Colonic mucosa (tissue), 4 donors: ENCODE measurements at places on chromosomes 2 and 18. TPM values are rescaled to one million over a fixed set of nuclear protein-coding genes. Genes with fewer than 3 reads are reported as not detected.

DNA sequence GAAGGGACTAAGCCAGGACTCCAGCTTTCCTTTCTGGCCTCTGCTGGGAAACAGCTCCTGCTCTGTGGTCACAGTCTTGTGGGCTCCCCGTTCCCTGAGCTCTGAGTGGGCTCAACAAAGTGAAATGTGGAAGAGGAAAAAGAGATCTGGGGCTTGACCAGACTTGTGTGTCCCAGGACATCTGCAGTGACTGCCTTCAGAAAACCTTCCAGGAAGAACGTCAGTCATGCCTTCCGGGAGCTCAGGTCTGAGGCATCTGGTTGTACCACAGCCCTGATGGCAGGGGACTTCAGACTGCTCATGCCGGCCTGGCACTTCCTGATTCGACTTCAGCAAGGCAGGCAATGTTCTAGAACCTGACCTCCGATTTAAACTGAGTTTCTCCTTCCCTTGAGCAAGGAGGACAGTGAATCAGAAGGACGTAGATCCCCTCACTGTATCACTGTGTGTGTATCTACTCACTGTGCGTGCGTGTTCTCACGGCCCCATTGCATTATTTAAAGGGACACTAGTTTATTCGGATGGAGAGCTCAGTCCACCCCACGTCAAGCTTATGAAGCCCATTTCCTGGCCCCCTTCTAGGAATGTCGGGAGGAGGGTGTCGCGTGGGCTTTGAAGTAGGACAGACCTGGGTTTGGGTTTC is 548 bp upstream of the FBLN7 start:
- peak overlapping the region; percentile 48 for H3K4me3 ChIP-seq
- H3K36me3 ChIP-seq, result no peaks in the 10 kb centered on the region
- peaks cover 10% of the 10 kb centered on the region for H3K27me3 ChIP-seq
- no peaks in the 10 kb centered on the region for H3K4me1 ChIP-seq
- H3K27ac ChIP-seq, result no peak overlapping the region

ATP8B1 gene
- 263 TPM for total RNA-seq

- DNase-seq, result no peak
- no peak overlapping the region for H3K4me3 ChIP-seq
- no peaks in the 10 kb centered on the region for H3K4me1 ChIP-seq
Measured at GRCh38 chr18:21604671-21605070, 4.2 kb upstream of the ESCO1 start.

CTNNA2 gene
- 0.17 TPM for total RNA-seq

EGR4 gene
- not detected for total RNA-seq

GRCh38 chr2:221216636-221217035 is 355.5 kb downstream of the EPHA4 start:
- no peak overlapping the region for H3K4me3 ChIP-seq
- H3K36me3 ChIP-seq, result no peaks in the 10 kb centered on the region
- no peaks in the 10 kb centered on the region for H3K4me1 ChIP-seq
- H3K27ac ChIP-seq, result no peak overlapping the region
- no peak for DNase-seq

- H3K27ac ChIP-seq, result no peak overlapping the region
- H3K4me3 ChIP-seq, result no peak overlapping the region
- no peaks in the 10 kb centered on the region for H3K27me3 ChIP-seq
- DNase-seq, result no peak
Measured at GRCh38 chr18:29104671-29105070, 927.7 kb upstream of the CDH2 start.

DNA sequence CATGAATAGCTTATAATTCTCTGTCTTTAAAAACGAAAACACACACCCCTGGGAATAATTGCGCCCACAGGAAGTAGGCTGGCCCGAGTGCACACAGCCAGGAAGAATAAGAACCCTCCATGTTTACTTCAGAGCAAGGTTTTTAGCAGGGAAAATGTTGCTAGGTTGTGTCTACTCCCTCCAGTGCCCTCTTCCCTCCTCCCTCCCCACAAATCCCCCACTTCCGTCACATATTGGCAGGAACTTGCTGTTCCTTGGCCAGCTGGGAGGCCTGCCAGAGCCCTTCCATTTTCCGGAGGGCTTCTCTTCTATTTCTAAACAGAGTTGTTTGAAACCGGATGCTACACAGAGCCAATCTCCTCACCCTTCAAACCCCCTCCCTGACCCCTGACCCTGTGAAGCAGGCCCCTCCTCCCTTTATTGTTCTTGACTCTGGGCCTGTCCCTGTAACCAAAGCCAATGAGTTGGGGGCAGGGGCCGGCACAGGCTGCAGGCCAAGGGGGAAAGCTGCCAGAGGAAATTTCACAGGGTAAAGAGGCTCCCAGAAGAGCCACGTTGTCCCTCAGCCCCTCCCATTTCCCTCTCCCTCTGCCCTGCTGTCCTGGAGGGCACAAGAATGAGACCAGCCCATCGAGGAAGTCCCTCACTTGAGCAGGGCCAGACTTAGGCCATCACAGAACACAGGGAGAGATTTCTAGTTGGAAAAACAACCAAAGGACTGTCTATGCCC is 49.8 kb upstream of the LGALSL start:
- H3K27ac ChIP-seq, result peak overlapping the region; percentile 71
- H3K4me3 ChIP-seq, result no peak overlapping the region
- peak; percentile 86 for DNase-seq
- H3K27me3 ChIP-seq, result no peaks in the 10 kb centered on the region
- H3K36me3 ChIP-seq, result no peaks in the 10 kb centered on the region

DNA sequence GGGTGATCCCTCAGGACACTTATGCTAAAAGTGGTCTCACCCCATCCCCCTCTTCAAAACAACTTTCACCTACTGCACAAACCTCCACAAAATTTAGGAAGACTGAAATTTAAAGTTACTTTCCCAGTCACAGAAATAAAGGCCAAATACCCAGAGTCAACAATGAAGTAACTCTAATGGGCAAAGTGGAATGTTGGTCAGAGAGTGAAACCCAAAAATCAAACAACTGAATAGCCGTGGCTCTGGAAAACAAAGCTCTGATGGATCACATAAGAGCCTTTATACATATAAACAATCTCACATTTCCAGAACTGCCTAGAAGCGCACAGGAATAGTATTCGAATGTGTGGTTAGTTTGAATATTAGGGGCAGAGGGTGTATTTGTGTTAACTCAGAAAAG is 4.7 kb downstream of the ACVR1 start:
- peaks cover 5% of the 10 kb centered on the region for H3K4me1 ChIP-seq
- H3K27me3 ChIP-seq, result no peaks in the 10 kb centered on the region
- H3K4me3 ChIP-seq, result no peak overlapping the region
- no peak overlapping the region for H3K27ac ChIP-seq
- no peaks in the 10 kb centered on the region for H3K36me3 ChIP-seq

HTR2B gene
- total RNA-seq, result 0.27 TPM

DCDC2C gene
- total RNA-seq, result not detected

GRCh38 chr2:241978670-241979069 is 109.1 kb downstream of the RTP5 start:
- H3K27ac ChIP-seq, result no peak overlapping the region
- no peaks in the 10 kb centered on the region for H3K4me1 ChIP-seq
- H3K27me3 ChIP-seq, result no peaks in the 10 kb centered on the region
- H3K4me3 ChIP-seq, result no peak overlapping the region
- H3K36me3 ChIP-seq, result no peaks in the 10 kb centered on the region
- no peak for DNase-seq

DNA sequence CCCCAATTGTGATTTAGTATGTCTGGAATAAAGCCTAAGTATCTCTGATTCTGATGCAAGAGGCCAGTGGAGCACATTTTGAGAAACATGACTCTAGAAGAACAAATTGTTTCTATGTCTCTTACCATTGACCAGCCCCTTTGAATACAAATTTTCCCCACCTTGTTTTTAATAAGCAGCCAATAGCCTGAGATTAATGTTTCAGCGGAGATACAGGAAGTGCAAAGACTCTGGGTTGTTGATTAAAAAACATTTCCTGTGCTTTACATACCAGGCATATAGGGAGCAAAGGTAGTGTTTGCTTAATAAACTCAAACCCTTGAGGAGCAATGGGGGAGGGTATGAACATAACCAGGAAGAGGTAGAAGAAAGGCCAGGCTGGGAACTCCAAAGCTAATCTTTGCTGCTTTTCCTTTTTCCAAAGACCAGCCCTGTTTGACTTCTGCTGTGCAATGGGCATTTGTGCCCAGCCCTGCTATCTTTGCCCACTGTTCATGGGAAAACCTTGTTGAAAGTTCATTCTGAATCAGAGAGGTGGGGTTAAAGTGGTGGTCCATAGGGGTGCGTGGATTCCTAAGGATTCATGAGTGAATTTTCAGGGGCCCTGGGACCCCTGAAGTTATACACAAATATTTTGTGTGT is 29.3 kb downstream of the UPP2 start:
- peaks cover 8% of the 10 kb centered on the region for H3K4me1 ChIP-seq
- no peaks in the 10 kb centered on the region for H3K36me3 ChIP-seq
- peak overlapping the region; percentile 73 for H3K27ac ChIP-seq
- no peaks in the 10 kb centered on the region for H3K27me3 ChIP-seq
- peak; percentile 60 for DNase-seq

DNA sequence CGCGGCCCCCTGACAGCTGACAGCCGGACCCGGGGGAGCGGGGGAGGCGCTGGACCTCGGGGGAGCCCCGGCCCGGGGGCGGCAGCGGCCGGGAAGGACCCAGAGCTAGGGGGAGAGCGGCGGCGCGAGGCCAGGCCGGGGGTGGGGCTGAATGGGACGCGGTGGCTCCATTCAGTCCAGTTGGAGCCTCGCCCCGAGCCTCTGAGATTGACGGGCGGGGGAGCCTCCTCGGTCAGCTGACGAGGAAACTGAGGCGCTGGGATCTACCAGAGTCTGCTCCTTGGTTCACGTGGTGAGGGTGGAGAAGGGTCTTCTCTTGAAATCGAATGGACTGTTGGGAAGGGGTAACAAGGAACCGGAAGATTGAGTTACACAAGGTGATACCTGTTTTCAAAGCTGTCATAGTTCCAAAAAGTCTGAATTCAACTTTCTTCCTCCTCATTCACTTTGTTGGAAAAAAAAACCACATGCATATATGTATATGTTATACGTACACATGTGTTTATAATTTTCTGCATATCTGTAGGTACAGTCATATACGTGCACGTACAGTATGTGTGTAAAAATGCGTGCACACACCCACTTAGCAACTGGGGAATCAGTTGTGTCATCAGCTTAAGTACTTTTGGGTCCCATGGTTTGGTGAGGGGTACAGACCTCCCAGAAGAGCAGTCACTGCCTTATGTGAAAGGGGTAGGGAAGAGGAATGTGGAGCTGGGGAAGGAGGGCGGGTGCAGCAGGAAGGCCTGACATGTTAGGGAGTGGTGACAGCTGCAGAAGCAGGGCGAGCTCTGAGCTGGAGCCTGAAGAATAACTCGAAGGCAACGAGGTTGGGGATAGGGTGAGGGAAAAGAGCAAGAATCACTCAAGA is 628 bp downstream of the PPP1R7 start:
- DNase-seq, result peak; percentile 60
- peak overlapping the region; percentile 77 for H3K27ac ChIP-seq
- H3K36me3 ChIP-seq, result peaks cover 5% of the 10 kb centered on the region
- peak overlapping the region; percentile 95 for H3K4me3 ChIP-seq

DNA sequence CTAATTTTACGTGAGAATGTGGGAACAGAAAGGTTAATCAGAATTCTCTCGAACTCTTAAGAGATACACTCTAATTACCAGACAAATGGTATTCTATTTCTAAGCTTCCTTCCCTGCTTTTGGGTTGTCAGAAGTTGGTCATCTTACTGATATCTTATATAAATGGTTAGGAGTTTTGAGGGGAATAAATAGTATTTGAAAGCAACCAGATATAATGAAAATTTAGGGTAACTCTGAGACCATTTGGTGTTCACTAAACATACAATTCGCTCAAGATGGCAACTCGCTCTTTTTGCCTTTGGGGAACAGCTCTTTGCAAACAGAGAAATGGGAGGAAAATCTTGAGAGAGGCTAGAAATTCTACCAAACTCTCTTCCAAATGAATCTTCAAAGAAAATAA is 250.9 kb downstream of the TCF4 start:
- no peaks in the 10 kb centered on the region for H3K4me1 ChIP-seq
- no peak for DNase-seq
- H3K36me3 ChIP-seq, result no peaks in the 10 kb centered on the region
- no peak overlapping the region for H3K27ac ChIP-seq
- H3K27me3 ChIP-seq, result no peaks in the 10 kb centered on the region
- H3K4me3 ChIP-seq, result no peak overlapping the region

DNA sequence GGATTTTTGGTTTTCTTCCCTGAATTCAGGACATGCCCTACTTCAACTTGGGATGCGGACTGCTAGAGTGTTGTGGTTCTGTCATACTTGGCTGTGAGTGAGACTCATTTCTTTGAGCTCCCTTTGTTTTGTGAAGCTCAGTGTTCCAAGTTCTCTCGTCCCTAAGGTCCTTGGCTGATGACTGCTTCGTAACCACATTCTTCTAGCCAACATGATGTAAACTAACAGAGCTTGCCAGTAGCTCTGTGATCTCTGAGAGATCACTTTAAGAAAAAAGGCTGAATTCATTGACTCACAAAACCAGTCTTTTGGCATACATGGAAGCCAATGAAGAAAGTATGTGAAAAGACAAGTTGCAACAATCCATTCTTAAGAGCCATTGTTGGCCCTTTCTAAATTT is 96.9 kb upstream of the MSTN start:
- H3K27me3 ChIP-seq, result no peaks in the 10 kb centered on the region
- no peak overlapping the region for H3K4me3 ChIP-seq
- no peak for DNase-seq
- no peaks in the 10 kb centered on the region for H3K36me3 ChIP-seq

DNA sequence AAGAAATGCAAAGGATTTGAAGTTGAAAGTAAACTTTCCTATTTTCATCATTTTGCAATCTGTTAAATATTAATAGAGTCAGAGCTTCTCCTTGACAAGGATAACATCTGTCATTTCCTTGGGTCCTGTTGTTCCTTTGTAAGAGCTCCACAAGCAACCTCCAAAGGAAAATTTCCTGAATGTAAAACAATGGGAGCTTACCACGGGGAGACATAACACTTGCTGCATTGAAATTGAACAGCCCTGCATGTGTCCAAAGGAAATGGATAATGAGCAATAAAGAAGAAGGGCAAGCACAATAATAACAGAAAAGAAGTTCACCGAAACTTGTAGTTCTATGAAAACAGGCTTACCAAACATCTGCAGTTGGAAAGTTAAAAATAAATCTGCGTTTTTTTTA is 42.0 kb upstream of the SCG2 start:
- no peaks in the 10 kb centered on the region for H3K36me3 ChIP-seq
- H3K4me1 ChIP-seq, result no peaks in the 10 kb centered on the region
- no peaks in the 10 kb centered on the region for H3K27me3 ChIP-seq
- no peak overlapping the region for H3K4me3 ChIP-seq
- DNase-seq, result no peak

GRCh38 chr2:205311201-205311600 is 371.1 kb upstream of the NRP2 start:
- H3K4me3 ChIP-seq, result no peak overlapping the region
- H3K27me3 ChIP-seq, result no peaks in the 10 kb centered on the region
- H3K36me3 ChIP-seq, result no peaks in the 10 kb centered on the region
- no peak overlapping the region for H3K27ac ChIP-seq
- no peaks in the 10 kb centered on the region for H3K4me1 ChIP-seq

TMEM37 gene
- total RNA-seq, result 52.1 TPM

- no peaks in the 10 kb centered on the region for H3K27me3 ChIP-seq
- H3K27ac ChIP-seq, result no peak overlapping the region
- DNase-seq, result no peak
Measured at GRCh38 chr2:219563271-219563928, 7.9 kb downstream of the OBSL1 start.

GRCh38 chr2:134142341-134142738 is 111.5 kb upstream of the MGAT5 start:
- no peak overlapping the region for H3K27ac ChIP-seq
- H3K4me1 ChIP-seq, result peaks cover 15% of the 10 kb centered on the region
- no peak overlapping the region for H3K4me3 ChIP-seq
- no peaks in the 10 kb centered on the region for H3K36me3 ChIP-seq
- no peaks in the 10 kb centered on the region for H3K27me3 ChIP-seq

RIT2 gene
- total RNA-seq, result not detected

MC5R gene
- not detected for total RNA-seq
